ENCODE measurements at places on chromosomes 11 and 22.

GRCh38 chr11:121595717-121596161 lies 143.0 kb upstream of the SORL1-AS1 start:
- DNase-seq: peak; percentile 97

DNA sequence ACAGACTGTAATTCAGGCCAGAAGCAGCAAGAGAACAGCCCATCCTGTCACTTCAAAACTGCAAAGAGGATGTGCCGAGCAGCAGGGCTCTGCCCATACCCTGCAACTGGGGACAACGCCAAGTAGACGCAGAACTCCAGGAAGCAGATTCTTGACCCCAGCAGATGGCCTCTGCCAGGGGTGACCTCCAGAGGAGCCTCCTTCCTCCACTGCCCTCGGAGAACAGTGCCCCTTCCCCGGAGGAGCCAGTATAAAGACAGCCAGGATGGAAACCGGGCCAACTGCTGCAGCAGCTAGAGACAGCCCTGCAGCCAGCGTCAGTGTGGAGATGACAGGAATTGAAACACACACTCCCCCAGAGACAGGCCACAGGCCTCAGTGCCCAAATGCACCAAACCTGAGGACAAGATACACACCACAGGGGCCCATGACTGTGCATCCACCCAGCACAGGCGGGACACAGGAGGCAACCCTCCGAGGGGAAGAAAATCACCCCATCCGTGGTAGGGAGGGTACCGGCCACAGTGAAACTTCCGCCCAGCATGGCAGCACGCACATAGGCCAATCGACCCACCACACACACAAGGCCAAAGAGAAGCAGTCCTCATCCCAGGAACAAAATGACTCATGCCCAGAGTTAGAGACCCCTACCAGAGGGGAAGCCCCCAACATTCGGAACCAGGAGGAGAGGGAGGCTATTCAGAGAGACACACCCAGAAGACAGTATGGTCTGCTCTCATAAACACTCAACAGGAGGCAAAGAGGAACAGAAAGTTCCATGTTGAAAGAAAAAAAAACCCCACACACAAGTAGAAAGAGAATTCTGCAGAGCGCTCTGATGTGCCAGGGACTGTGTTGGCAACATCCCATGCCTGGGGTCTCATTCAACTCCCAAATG lies 5.6 kb downstream of the AHNAK start:
- no peak for DNase-seq

DNA sequence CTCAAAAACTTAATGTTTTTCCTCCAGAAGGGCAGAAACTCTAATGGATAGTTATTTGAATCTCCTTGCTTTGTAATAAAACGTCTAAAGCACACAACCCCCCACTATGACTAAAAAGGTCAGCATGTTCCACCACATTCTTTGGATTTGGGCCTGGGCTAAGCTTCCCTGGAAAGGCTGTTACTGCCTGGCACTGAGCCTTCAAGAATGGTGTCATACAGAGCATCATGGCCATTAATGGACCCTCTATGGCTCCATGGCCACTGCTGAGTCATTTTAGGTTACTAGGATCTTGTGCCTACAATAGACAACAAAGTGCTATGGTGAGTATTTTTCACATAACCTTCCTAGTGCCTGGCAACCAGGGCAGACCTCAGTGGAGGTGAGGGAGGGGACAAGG lies 242.6 kb upstream of the FAT3 start:
- peak; percentile 96 for DNase-seq

- DNase-seq: no peak
Measured at GRCh38 chr22:25282346-25282670, 62.9 kb downstream of the CRYBB2 start.

GRCh38 chr22:44645083-44645482 lies 56.9 kb upstream of the PRR5 start:
- DNase-seq: no peak

DNA sequence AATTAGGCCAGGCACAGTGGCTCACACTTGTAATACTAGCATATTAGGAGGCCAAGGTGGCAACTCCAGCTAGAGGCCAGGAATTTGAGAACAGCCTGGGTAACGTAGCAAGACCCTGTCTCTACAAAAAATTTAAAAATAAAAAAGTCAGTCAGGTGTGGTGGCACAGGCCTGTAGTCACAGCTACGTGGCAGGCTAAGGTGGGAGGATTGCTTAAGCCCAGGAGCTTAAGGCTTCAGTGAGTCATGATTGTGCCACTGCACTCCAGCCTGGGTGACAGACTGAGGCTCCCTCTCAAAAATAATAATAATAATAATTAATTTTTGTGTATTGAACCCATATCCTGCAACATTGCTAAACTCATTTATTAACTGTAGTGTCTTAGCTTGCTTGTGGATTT lies 15.3 kb upstream of the TRIM29 start:
- DNase-seq: no peak

DNA sequence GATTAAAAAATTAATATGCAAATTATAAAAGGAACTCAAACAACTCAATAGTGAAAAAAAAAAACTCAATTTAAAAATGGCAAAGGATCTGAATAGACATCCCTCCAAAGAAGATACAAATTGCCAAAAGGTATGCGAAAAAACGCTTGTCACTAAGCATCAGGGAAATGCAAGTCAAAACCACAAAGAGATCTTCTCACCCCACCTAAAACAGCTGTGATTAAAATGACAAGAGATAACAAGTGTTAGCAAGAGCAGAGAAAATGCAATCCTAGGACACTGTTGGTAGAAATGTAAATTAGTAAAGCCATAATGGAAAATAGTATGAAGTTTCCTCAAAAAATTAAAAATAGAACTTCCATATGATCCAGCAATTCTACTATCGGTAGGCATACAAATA lies 166.3 kb upstream of the ZC3H12C start:
- DNase-seq: no peak

DNA sequence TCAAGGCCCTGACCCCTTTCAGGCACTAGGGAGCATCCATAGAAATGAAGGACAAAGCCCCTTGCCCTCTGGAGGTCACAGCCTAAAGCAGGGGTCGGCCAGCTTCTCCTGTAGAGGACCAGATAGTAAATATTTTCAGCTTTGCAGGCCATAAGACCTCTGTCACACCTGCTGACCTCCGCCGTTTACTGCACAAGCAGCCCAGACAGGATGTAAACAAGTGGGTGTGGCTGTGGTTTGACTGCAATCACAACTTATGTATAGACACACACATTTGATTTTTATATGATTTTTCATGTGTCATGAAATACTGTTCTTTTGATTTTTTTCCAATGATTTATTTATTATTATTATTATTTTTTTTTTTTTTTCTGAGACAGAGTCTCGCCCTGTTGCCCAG lies 34.3 kb downstream of the KIAA1671 start:
- no peak for DNase-seq

- DNase-seq: peak; percentile 58
Measured at GRCh38 chr11:11992257-11993212, 15.9 kb downstream of the DKK3 start.

DNA sequence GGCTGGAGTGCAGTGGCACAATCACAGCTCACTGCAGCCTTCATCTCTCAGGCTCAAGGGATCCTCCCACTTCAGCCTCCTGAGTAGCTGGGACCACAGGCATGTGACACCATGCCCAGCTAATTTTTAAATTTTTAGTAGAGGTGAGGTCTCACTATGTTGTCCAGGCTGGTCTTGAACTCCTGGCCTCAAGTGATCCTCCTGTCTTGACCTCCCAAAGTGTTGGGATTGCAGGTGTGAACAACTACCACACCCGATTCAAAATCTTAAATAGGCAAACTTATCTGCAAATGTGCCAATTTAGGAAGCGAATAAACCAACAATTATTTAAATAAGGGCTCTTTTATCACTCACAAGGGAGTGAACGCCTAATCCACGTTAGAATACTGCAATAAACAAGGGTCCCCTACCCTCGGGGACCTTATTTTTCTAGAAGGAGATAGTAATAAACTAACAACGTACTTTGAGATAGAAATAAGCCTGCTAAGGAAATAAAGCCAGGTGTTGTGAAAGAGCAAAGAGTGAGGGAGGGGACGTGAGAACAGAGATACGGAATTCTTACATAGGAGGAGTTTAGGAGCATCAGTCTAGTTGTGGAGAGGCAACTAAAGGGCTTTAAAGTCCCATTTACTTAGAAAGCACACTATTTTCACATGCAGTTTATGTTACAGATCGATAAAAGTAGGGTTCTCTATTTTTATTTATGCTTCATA lies 3.0 kb upstream of the WEE1 start:
- no peak for DNase-seq

- DNase-seq: no peak
Measured at GRCh38 chr11:64451856-64452255, 92.9 kb downstream of the RPS6KA4 start.

DNA sequence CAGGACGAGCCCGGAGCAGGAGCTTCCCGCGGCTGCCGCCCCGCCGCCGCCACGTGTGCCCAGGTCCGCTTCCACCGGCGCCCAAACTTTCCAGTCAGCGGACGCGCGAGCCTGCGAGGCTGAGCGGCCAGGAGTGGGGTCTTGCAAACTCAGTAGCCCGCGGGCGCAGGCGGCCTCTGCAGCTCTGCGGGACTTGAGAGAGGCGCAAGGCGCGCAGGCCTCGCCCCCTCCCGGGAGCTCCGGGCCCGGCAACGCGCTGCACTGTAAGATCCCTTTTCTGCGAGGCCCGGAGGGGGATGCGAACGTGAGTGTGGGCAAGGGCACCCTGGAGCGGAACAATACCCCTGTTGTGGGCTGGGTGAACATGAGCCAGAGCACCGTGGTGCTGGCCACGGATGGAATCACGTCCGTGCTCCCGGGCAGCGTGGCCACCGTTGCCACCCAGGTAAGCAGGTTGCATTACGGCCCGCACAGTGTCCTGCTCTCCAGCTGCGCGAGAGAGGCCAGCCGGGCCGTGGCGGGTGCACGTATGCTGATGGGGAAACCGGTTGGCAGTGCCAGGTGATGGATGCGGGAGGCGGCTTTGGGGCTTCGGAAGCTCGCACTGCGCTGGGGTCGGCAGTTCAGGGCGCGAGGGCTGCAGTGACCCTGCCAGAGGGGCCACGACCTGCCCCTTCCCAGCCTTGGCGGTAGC lies 2.0 kb downstream of the SLC6A5 start:
- DNase-seq: no peak

DNA sequence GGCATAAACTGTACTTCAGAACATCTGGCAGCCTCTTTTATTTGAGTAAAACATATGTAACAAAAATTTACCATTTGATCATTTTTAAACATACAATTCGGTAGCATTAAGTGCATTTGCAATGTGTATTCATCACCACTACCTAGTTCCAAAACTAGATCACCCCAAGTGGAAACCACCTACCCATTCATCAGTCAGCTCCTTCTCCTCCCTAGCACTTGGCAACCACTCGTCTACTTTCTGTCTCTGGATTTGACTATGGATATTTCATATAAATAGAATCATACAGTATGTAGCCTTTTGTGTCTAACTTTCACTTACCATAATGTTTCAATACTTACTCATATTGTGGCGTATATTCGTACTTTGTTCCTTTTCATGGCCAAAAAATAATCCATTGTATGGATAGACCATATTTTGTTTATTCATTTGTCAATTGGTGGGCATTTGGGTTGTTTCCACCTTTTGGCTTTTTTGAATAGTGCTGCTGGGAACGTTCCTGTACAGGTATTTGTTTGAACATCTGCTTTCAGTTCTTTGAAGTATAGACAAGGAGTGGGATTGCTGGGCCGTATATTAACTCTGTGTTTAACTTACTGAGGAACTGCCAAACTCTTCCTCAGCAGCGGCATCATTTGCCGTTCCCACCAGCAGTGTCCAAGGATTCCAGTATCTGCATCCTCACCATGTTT lies 27.2 kb upstream of the ADORA2A start:
- DNase-seq: no peak

DNA sequence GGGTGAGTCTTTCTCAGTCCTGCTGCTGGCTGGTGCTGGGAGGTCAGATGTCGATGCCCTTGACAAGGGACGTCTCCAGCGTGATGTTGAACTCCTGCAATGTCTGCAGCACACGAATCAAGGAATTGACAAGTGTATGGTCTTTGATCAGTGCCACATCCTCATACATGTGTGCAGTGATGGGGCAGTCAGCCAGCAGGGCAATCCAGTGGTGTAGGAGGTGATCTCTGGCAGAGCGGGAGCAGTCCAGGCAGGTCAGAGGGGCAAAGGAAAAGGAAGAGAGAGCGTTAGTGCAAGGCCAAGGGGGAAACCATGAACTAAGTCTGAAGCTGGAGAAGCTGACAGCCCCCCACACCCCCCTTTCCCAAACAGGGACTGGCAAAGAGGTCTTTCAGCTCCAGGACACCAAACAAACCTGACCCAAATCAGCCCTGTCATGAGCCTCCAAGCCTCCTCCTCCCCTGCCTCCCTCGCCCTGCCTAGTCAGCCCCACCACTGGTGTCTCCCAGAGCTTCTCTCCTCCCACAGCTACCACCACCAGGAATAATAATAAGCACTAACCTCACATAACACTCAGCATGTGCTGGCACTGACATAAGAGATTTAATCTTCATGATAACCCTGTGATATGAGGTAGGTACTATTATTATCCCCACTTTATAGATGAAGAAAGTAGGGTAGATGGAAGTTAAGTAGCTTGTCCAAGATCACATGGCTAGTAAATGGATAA lies 48.4 kb upstream of the SCUBE2 start:
- peak; percentile 21 for DNase-seq

DNA sequence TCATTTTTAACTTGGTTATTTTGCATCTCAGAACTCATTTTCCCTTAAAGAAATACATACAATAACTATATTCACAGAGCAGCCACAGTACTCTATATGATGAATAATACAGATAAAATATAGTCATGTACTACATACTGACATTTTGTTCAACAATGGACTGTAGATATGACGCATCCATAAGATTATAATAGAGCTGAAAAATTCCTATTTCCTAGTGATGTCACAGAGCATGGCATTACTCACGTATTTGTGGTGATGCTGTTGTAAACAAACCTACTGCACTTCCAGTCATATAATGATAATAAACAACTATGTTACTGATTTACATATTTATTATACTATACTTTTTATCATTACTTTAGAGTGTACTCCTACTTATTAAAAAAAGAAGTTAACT lies 38.7 kb downstream of the NARS2 start:
- DNase-seq: no peak

GRCh38 chr22:20029550-20030225 lies 8.8 kb downstream of the TANGO2 start:
- DNase-seq: no peak

- no peak for DNase-seq
Measured at GRCh38 chr11:65116370-65117205, 913 bp downstream of the ZNHIT2 start.

DNA sequence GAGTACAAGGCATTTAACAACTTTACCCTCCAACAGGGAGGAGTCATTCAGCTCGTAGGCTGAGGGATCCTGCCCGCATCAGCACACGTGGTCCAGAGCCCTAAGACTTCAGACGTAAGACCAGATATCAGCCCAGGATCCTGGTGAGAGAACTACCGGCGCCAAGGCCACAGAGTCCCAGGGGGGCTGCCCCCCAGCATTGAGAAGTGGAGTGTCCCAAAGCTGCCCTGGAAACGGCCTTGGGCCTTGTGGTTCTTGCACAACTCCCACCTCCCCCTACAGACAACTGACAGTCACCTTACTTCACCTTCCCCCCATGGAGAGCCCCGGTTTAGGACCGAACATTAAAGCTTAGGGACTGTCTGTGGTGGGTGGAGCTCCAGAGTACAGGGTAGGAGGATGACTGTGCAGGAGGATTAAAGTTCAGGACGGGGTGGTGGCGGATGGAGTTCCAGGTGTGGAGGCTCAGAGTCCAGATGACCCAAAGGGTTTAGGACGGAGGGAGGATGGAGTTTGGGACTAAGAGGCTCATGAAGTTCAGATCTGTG lies 1.0 kb downstream of the C11orf91 start:
- DNase-seq: no peak
